ENCODE measurements at places on chromosomes 3 and 15.

DNA sequence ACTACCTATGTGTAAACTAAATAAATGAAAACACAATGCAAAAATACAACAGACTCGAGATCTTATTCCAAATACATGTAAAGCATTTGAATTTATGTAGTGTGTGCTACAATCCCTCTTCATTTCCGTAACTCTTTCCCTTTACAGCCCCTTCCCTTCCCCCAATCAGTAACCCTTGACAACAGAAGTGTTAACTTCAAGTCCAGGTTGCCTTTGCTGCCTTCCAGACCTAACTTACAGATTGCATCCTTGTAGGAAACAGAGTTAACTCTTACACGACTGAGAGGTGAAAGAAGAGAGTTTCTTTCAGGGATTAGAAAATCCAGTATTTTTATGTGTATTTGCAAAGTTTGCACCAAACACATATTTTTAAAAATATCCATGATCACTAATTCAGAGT lies 1.4 kb upstream of the ROBO1 start:
- DNase-seq, result no peak

- DNase-seq, result peak; percentile 52
Observed at GRCh38 chr3:196837819-196838420, 29.8 kb upstream of the SENP5 start.

DNA sequence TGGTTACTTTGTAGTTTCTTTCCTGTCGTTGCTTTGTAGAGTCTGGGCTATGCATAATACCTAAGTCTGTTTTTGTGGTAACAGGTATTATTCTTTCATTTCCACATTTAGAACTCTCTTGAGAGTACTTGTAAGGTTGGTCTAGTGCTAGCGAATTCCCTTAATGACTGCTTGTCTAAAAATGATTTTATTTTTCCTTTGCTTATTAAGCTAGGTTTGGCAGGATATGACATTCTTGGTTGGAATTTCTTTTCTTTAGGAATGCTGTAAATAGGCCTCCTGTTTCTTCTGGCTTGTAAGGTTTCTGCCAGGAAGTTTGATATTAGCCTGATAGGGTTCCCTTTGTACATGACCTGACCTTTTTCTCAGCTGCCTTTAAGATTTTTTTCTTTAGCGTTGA lies 70.1 kb upstream of the SGO1 start:
- no peak for DNase-seq

GRCh38 chr15:65460741-65461347 lies 38.1 kb upstream of the IGDCC4 start:
- peak; percentile 42 for DNase-seq

DNA sequence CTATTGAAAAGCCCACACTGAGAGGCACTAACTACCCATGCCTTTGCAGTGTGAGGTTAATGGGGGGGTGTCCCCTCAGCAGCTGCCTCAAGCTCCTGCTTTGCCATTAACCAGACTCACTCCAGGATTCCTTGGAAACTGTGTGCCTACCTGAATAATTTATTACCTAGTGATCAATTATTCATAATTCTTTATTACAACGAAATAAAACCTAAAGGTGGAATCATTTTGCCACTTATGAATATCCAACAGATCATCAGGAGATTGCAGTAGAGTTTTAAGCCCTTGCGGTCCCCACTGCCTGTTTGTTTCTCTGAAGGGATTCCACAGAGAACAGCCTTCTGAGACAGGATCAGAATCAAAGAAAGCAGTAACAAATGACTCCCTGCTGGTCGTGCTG lies 23.3 kb downstream of the NEK11 start:
- no peak for DNase-seq

DNA sequence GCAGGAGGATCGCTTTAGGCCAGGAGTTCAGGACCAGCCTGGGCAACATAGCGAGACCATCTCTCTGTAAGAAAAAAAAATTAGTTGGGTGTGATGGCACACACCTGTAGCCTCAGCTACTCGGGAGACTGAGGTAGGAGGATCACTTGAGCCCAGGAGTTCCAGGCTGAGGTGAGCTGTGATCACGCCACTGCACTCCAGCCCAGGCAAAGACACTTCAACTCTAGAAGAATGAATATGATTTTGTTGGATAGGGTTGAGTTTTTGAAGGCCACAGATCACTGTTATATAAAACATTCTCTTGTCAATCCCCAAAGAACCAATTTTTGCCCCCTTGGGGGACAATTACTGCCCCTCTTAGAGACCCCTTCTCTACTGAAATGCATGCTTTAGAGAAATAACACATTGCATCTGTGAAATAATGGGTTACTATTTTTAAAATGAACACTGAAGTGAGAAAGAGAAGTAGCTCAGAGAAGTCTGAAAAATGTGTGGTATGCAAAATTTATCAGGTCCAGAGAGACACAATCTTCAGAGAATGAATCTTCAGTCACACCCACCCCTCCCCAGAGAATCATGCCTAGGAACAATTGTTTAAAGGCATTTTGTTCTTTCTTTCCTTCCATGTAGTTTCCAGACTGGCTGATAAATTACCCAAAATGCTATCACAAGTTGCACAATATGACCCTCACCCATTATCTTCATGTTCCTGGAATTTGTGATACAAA lies 42.7 kb downstream of the METTL6 start:
- DNase-seq, result no peak

DNA sequence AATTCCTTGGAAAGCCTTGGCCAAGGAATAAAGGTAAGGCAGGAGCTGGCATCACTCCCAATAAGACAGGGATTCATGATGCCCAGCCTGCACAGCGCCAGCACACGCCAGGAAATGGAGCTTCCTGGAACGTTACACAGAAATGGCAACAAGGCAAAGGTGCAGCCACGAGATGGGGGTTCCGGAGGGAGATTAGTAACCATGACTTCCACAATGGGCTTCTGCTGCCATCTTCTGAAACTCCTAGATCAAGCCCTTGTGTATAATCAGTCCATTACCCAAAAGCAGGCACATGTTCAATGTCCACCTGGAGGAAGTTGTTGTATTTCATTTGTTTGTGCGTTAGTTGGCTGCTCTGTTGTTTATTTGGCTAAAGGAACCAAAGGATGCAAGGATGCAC lies 131.2 kb upstream of the TRIM42 start:
- no peak for DNase-seq

- DNase-seq, result no peak
Observed at GRCh38 chr15:78046796-78047341, 30.6 kb downstream of the TBC1D2B start.

GRCh38 chr15:71547011-71547410 lies 263.3 kb upstream of the NR2E3 start:
- DNase-seq, result no peak

- no peak for DNase-seq
Observed at GRCh38 chr3:64647825-64648224, 40.0 kb downstream of the ADAMTS9 start.

- no peak for DNase-seq
Observed at GRCh38 chr15:55991802-55992768, 1.3 kb downstream of the NEDD4 start.
